ENCODE measurements at places on chromosomes 1 and 21.
A peak's percentile ranks its signal among the peaks of the same experiment; 100 is the strongest.

DNA sequence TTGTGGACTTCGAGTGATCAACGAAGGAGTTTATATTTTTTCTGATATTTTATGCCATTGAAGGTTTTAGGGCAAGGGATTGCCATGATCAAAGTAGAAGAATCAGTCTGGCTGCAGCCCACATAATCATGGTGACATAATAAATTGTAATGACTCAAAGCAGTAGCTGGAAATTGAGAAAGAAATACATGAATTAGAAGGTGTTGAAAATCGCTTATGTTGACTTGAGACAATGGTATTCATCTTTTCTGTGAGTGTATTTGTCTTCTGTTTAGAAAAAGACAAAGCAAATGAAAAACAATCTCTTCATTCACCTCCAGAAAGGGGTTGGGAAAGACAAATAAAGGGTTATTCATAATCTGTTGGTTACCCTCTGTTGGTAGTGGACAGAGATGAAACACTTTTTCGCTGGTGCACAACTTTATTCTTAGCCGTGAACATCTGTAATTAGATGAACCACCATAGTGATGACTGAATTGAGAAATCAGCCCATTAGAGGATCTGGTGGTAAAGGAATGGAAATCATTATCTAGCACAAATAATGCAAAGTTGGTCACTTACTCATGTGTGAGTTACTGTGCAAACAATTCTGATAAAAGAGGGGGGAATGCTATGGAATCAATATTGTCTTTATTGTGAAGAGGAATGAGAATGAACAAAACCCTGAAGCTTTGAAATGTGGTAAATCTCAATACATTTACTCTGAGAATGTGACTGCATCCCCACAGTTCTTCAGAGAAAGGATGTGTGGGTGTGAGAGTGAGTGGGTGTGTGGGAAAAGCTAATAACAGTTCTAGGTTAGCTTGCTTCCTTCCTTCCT, 121.8 kb downstream of the NTNG1 start:
- DNase-seq: no peak

DNA sequence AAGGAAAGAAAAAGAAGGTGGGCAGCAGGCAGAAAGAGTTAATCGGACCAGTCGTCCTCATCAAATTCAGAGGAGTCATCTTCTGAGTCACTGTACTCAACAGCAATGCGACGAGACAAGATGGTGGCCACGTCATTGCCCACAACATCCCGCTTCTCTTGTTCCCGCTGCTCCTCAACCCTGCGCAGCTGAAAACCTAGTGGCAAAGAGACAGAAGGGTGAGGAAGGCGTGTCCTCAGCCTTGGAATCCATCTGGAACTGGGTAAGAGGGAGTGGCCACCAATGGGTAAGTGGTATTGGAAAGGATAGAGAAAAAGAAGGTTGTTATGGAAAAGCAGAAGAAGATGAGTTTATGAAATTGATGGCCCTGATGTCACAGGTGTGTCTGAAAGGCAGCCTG, 15.7 kb downstream of the GPR3 start:
- no peak for DNase-seq

DNA sequence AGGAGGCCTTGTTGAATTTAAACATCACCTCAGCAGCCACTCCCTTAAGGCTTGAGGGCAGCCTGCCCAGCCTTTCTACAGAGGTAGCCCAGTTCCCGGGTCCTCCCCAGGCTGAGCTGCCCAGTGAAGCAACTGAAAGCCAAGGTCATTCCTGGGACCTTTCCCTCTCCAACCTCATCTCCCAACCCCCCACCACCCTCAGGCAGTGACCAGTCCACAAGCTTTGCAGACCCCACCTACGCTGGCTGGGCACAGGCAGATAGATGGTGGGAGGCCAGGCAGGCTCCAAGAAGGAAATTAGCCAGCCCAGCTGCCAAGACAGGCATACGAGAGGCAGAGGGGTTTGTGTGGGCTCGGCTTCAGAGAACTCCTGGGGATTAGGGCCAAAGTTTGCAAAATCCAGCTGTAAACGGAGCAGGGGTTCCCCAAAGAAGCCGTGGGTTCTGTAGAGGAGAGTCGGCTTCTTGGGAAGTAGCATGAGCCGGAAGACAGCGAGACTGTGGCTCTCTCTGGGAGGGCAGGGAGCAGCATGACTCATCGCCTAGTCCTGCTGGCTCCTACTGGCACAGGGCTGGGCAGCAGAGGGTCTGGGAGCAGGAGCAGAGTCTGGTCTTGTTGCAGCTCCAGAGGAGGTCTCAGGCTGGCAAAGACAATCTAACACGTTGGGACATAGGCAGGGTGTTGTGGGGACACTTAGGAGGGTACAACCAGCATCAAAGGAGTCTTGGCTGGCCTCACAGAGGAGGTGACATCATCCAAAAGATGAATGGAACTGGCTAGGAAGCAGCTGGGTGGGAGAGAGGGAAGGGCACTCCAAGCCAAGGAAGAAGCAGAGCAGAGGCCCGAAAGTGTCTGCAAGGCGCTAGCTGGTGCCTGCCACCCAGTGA, 2.8 kb upstream of the ZC3H12A start:
- DNase-seq: no peak

DNA sequence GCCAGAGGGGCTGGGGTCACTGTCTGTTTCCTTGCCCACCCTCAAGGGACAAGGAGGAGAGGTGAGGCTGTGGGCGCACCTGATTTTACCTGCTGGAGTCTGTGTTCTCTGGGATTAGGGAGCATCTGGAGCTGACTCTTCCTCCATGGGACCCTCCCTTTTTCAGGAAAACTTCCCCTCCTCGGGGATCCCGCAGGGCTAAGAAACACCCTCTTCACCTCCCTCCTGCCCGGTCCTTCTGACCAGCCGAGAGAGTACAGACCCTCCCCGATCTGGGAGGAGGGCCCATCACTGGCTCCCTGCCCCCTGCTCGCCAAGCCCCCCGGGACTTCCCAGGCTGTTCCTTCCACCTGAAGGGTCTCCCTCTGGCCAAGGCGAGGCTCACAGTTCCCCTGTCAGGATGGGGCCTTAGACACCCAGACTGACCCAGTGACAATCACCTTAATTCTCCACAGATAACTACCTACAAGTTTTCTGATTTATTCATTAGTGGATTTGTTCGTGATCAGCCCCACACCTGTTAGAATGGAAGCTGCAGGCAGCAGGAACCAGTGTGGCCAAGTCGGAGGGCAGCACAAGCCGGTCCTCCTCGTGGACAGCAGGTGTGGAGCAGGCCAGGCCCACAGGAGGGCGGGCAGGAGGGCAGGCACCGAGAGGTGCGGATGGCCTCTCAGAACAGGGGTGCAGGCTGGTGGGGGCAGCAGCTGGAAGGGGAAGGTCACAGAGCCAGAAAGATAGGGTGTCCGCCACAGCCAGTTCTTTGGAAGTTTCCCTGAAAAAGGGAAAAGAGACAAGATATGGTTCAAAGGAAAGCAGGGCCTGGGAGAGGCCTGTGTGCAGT, 15.9 kb upstream of the SAMD11 start:
- DNase-seq: no peak

DNA sequence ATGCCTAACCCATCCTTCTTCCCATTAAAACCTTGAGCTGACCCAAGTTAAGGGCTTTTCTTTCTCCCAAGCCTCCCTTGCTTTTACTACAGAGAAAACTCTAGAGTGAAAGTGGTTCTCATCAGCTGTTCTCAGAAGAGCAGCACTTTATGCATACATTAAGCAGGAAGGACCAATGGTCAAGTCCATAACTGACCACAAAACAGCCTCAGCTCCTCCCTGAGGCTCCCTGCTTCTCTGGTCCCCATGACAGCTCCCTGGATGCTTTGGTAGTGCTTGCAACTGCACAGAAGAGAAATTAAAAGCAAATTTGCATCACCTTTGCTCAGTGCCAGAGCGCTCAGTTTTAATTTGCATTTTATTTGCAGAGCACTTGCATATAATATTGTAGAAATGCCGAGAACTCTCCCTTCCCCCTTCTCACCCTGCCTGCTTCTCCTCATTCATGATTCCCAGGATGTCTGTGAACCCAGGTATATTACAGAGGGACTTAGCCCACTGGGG, 56.1 kb downstream of the LMX1A start:
- peak; percentile 75 for DNase-seq

GRCh38 chr1:244313346-244313745, 138.4 kb downstream of the ADSS2 start:
- no peak for DNase-seq

- DNase-seq: no peak
These were observed 81.7 kb upstream of the ADAM30 start for GRCh38 chr1:119978018-119978505.

- no peak for DNase-seq
These were observed 137.8 kb downstream of the HIVEP3 start for GRCh38 chr1:41780916-41781315.

GRCh38 chr1:202286622-202287097, 55.1 kb downstream of the UBE2T start:
- no peak for DNase-seq

- DNase-seq: no peak
These were observed at the start of gene KRTAP12-1 for GRCh38 chr21:44681861-44682579. Gene KRTAP12-1 (minus strand): TSS chr21:44682163. CDS start chr21:44682123, 40 bp downstream.

- no peak for DNase-seq
These were observed 69.9 kb downstream of the CACHD1 start for GRCh38 chr1:64539781-64540218.

- DNase-seq: no peak
These were observed 14.0 kb upstream of the CFAP126 start for GRCh38 chr1:161381707-161382106.

GRCh38 chr1:161478985-161479384, 26.3 kb upstream of the FCGR2A start:
- no peak for DNase-seq

GRCh38 chr1:1783320-1783719, 5.0 kb upstream of the NADK start:
- DNase-seq: no peak

GRCh38 chr1:1602968-1603506, 3.1 kb upstream of the FNDC10 start:
- DNase-seq: no peak

DNA sequence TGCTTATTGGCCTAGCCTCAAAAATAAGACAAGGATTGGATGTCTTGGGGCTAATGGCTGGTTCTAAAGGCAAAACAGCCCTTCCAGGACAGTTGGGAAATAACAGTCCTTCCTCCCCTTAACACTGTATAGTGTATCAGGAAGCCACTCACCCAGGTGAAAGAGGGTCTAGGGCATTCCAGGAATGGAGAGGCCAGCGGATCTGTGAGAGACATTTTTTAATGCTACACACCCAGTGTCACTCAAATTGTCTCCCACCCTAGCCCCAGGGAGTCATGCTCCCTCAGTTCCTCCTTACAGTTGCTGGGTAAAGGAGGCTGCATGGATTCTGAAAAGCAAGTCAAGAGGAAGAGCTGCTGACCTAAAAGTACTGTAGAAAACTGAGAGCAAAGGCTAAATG, 24.1 kb upstream of the EXO1 start:
- no peak for DNase-seq

DNA sequence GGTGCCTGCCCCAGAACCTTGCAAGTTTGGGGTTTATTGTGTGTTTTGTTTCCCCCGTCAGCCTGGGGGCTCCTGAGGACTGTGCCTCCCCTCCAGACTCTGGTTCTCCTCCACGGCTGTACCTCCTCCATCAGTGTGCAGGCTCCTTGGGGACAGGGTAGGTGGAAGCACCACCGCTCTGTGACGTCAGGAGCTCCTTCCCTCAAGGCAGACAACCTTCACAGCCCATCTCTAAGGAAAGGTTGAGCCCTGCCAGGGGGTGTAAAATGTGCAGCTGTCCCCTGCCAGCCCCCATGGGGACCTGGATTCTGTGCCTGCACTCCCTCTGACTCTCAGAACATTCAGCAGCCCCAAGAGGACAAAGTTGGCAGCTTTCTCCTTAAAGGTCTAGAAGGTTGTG, 465 bp upstream of the HSPB7 start:
- DNase-seq: no peak

DNA sequence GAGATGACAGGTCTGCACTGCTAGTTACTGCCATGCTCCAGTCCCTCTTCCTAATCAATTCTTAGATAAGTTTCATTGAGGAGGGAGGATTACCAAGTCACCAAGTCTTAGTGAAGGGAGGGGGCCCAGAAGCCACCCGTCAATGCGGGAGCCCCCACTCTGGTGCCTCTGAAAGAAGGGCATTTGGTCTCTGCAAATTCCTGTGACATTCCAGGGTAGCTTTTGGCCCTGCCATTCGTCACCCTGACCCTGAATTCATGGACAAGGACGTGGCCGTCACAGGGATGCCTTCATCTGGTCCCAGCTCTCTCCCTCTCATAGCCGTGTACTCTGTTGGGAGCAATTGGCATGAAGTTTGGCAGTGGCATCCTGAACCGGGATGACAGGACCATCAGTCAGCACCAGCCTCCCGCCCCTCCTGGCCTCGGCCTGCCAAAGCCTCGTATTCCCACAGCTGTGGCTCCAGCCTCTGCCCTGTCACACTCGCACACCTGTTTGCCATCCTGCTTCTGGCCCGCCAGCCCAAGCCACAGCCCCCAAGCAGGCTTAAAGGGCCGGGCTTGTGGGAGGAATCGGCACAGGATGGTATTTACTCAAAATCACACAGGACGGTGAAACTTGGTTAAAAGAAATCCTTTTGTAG, 150.7 kb downstream of the CLIC6 start:
- DNase-seq: no peak

GRCh38 chr1:53112271-53112774, 30.1 kb downstream of the SLC1A7 start:
- DNase-seq: no peak

DNA sequence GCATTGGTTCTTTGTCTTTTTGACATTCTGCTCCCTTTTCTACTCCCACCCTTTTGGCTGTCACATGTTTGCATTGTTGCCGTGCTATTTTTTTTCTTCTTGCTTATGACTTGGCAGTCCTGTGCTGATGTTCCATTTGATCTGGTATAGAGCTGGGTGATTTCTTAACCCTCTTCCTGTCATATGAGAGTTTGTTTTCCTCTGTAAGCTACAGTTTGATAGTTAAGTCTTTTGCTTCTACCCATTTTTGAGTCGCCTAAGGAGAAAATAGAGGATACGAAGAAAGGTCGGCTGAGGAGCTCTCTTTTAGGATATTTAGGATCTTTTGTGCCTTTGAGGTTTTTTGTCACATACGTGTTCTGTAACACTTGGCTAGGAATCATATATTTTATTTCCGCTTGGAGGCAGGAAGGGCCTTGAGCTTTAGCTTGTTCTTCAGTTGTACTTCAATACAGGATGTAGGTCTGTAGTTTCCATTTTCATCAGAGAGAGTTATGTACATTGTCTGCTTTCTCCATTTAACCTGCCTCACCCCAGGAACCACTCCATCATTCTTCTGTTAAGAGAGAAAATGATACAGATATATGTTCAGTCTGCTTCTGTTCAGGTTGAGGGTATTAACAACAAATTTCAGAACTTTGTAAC, 150.7 kb downstream of the BACH1 start:
- no peak for DNase-seq

- no peak for DNase-seq
These were observed 519 bp downstream of the FNBP1L start for GRCh38 chr1:93448292-93448982.

GRCh38 chr1:165851034-165851658, 23.7 kb downstream of the UCK2 start:
- no peak for DNase-seq

DNA sequence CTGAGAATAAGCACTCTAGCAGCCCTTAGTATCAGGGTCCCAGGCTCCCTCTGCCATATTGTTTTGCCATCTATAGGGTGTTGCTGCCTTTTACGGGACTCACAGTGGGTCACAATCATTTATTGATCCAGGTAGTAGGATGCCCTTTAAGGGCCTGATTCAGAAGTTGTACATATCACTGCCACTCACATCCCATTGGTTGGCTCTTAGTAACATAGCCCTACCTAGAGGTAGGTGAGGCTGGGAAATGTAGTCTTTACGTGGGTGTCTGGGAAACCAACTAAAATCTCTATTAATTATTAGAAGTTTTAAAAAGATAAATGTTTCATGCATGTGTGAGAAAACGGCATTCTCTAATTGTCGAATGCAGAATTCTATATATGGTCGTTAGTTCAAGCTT, 78.8 kb upstream of the ATP5PO start:
- no peak for DNase-seq

GRCh38 chr1:188514917-188515316, 1686.2 kb downstream of the PLA2G4A start:
- no peak for DNase-seq
